ENCODE measurements at places on chromosomes 12 and 14.

GRCh38 chr12:75773377-75773776 is 258.2 kb downstream of the PHLDA1 start:
- no peak for DNase-seq

DNA sequence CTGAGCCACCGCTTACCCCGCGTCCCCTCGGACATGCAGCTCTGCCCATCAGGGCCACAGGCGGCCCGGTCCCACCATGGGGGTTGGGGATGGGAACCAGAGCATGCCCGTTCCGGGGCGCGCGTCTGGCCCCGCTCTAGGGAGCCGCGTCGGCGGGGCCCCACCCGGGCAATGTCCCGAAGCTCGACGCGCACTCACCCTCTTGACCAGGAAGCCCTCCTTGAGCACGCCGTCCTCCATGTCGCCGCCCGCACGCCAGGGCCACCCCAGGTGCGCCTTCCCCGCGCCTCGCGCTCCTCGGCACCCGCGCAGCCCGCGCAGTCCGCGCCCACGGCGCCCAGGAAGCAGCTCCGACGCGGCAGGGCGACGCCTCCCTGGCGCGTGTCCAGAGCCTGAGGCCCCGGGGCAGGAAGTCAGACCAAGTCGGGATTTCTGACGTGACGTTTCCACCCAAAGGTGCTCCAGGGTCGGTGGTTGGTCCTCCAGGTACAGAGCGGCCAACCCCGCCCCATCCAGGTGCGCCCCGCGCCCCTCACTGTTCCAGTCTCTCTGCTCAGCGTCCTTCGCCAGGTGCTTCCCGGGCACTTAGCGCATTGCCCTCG is at the start of gene PLEK2:
Gene PLEK2 (minus strand): TSS at position 346 of the 602 bp plus-strand sequence. CDS start 106 bp downstream, at position 240.
- DNase-seq, result no peak

GRCh38 chr12:123036466-123037285 is 56.2 kb downstream of the ARL6IP4 start:
- DNase-seq, result no peak

DNA sequence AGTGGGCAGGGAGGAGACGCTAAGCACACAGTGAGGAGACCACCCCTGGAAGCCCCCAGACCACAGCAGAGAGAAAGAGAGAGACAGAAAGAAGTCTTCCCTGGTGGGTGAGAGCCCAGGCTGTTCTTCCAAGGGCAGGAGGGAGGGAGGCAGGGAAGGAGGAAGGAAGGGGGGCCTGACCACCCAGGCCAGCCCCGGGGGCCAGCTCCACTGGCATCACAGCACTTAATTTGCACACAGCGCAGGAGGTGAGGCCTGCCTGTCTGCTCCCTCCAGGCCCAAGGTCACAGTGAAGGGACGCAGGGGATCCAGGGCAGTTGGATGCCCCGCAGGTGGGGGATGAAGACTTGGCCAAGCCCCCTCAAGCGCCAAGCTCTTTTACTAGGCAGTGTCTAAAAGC is 141.9 kb upstream of the C14orf180 start:
- no peak for DNase-seq

GRCh38 chr12:102479099-102479885 is 1.1 kb downstream of the IGF1 start:
- DNase-seq, result no peak

- DNase-seq, result no peak
Measured at GRCh38 chr12:71499834-71500233, 60.2 kb downstream of the LGR5 start.

GRCh38 chr14:91453744-91454143 is 36.1 kb upstream of the CCDC88C start:
- DNase-seq, result no peak

DNA sequence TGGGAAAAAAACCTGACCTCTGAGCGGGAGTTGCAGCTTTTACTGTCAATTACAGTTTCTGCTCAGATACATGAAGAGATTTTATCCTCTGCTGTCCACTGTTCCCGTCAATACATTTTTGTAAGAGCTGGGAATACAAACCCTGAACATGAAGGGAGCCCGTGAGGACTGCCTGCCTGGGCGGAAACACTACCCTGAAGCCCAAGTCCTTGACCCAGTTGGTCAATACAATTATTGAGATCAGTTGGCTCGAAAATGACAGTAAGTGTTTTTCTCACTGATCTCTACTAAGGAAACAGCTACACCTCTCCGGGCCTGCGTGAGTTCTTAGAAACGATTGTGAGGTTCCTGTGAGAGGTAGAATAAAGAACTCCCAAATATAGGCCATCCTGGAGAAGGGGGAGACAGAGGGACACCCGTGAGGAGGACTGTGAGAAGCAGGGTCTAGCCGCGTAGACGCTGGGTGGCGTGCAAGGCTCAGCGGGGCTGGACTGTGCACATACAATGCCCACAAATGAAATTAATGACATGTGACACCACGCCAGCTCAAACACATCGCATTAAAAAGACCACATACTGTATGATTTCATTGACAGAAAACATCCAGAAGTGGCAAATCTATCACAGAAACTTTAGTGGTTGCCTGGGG is 509.5 kb downstream of the TMEM132D start:
- DNase-seq, result no peak

DNA sequence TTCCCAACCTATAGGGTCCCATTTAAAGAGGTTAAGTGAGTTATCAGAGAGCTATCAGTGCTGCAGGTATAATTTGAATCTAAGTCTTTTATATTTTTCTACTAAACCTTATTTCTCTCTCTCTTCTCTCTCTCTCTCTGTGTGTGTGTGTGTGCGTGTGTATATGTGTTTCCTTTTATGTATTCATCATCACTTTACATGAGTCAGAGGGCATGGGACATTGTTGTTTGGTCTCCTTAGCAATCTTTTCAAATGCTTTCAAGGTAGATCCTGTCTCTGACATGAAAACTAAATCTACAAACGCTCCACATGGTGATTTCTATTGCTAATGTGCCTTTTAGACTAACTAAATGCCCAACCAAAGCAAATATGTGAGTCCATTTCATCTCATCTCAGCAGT is 459.7 kb downstream of the BTG1 start:
- DNase-seq, result no peak

DNA sequence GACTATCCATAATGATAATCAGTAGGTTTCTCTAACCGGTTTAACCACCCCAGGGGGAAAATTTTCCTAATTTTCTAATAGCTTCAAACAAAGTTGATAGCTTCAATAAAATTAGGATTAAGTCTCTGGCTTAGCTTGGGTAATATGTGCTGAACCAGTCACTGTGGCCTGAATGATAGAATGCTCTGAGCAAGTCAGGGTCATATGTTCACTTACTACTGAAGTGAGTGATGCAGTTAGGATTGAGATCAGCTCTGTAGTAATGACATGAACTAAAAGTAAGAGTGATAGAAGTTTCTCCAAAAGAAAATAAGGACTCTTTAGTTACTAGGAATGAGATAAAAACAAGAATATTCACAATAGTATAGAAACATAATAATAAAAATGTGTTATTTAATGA is 32.6 kb downstream of the ETNK1 start:
- no peak for DNase-seq

DNA sequence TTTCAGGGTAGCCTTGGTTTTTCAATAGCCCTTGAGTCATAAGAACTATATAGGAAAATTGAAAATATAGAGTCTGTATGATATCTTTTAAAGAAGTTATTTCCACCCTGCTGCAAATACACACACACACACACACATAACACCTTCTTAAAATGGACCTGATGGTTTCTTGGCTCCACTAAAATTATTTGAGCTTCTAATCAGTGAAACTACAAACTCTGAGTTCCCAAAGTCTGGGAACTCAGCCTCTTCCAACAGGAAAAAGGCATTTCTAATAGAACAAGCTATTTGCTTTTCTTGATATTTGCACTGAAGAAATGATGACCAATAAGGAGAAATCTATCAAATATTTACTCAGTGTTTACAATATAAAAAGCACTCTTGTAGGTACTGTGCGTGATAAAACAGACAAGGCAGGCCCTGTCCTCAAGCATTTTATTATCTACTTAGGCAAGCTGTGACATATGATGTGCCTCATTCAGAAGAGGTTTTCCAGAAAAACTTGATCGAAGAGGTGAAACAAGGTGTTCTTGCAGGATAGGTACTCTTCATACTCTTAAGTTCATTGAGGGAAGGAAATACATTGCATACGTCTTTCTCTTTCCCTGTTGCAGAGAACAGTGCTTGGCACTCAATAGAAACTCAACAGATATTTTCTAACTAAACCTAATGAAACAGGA is 88.6 kb downstream of the MGST1 start:
- DNase-seq, result no peak

- no peak for DNase-seq
Measured at GRCh38 chr14:95260537-95261361, 59.0 kb downstream of the CLMN start.

- no peak for DNase-seq
Measured at GRCh38 chr14:100972118-100972897, 68.8 kb upstream of the RTL1 start.

- no peak for DNase-seq
Measured at GRCh38 chr12:58529114-58529665, 391.1 kb downstream of the LRIG3 start.

- no peak for DNase-seq
Measured at GRCh38 chr12:109677279-109677691, 36.3 kb upstream of the FAM222A start.

DNA sequence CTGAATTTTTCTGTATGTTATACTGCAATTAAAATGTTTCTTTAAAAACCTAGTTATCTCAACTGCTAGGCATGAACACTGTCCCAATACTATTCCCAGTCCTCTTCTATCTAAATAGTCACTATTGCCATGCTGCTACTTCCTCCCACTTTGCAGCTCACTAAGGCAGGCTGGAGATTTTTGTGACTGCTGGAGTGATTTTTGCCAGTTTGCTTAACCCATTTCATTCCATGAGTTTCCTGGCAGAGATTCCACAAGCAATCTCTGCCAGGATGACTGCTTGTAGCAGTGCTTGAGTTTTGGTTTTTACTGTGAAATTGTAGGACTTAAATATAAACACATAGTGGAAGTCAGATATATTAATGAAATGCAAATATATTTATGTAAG is 80.8 kb downstream of the BHLHE41 start:
- DNase-seq, result no peak

- DNase-seq, result no peak
Measured at GRCh38 chr12:100652488-100652887, 79.0 kb downstream of the GAS2L3 start.

DNA sequence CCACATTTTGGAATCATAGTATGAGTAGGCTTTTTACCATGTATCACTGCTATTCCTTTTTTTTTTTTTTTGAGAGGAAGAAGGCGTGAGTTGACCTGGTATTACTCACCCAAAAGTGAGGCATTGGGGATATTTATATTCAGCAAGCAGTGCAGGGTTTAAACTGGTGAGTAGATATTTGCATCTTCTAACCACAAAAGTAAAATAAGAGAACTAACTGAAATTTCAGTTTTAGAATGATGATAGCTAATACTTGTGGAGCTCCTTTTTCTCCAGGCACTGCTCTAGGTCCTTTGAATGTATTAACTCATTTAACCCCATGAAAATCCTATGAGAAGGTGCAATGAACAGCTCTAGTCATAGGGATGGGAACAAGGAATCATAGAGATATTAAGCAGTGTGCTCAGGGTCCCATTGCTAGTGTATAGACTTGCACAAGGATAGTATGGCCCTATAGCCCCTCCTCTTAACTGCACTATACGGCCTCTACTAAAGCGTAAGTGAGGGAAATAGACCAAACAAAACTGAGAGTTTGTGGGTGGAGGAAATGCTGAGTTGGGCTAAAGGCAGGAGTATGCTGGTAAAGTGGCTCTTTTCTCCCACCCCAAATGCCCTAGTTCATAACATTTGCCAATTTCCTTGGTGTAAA is 104.3 kb upstream of the MAX start:
- no peak for DNase-seq

- DNase-seq, result no peak
Measured at GRCh38 chr12:54294152-54294952, 6.5 kb downstream of the NFE2 start.

GRCh38 chr12:115163710-115164109 is 479.7 kb upstream of the TBX3 start:
- DNase-seq, result no peak

GRCh38 chr12:131007031-131007739 is 53.5 kb downstream of the ADGRD1 start:
- DNase-seq, result no peak

DNA sequence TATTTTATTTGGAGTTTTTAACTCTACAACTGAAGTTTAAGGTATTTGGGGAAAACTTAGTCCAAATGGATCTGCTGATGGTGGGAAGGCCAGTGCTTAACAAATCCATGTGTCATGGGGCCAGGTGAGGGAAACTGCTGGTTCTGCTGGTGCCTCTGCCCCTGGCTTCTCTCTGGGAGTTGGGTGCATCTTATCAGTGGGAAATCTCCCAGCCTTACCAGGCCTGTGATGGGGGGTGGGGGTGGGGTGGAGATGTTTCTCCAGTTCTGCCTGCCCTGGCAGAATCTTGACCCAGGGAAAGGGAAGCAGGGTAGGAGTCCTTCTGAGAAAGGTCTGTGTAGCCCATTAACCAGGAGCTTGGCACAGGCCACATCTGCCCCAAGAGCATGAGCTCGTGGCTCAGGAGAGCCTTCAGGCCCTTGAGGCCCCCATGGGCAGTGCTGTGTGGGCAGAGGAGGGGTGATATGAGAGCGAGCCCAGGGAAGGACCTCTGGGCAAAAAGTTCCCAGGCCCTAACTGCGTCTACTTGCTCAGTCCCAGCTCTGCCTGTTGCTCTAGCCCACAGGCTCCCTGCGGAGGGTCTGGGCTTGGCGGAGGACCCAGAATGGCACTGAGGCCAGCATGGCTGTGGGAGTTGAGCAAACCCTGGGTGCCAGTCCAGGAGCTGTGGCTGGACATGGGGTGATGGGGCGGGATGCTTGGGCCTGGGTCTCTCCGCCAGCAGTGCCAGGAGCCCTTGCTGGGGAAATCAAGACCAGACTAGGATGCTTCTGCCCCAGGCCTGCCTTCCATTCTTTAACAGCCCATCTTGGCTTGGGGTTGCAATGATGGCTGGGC is 18.2 kb downstream of the VASH1 start:
- no peak for DNase-seq

DNA sequence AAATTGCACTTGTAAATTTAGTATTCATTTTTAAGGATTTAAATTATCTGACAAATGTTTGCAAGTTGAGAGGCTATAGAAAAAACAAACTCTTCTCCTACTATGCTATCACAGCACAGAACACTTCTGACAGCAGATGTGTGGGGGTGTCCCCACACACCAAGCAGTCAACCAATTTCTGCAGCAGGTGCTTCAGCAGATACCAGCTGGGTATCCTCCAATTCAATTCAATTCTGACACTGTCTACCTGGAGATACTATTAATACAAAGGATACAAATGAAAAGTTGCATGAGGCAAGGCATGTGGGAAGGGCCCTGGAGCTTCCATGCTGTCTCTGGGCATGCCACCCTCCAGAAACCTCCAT is 35.1 kb downstream of the PCNX1 start:
- DNase-seq, result no peak

- no peak for DNase-seq
Measured at GRCh38 chr12:9179781-9180180, 28.4 kb downstream of the PZP start.

Measured in CMK (cell line).